ENCODE measurements at places on chromosomes 7 and 10.

- no peak for DNase-seq
Observed at GRCh38 chr10:29541422-29542210, 93.2 kb downstream of the SVIL start.

DNA sequence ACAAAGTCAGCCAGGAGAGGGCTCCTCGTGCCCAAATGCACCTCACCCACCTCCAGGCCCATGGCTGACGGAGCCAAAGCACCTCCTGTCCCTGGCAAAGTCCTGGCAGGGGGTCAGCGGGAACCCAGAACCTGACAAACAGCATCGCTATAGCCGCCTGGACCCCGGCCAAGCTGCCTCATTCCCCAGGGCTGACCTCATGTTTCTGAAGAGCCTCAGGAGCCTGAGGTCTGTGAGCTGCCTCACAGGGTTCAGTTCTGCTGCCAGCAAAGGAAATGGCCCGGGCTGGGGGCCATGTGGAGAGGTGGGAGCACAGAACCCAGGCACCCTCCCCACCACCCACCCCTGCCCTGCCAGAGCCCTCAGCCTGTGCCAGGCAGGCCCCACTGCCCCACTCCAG is 4.2 kb upstream of the NANOS1 start:
- no peak for DNase-seq

DNA sequence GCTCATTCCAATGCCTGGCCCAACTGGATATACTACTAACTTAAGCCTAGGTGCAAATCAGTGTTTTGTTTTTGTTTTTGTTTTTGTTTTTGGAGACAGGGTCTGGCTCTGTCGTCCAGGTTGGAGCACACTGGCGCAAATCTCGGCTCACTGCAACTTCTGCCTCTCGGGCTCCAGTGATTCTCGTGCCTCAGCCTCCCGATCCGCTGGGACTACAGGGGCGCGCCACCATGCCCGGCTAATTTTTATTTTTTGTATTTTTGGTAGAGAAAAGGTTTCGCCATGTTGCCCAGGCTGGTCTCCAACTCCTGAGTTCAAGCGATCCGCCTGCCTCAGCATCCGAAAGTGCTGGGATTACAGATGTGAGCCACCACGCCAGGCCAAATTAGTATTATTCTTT is 1.6 kb downstream of the PPP3CB start:
- no peak for DNase-seq

GRCh38 chr10:117674201-117674600 is 131.7 kb downstream of the EMX2 start:
- no peak for DNase-seq

DNA sequence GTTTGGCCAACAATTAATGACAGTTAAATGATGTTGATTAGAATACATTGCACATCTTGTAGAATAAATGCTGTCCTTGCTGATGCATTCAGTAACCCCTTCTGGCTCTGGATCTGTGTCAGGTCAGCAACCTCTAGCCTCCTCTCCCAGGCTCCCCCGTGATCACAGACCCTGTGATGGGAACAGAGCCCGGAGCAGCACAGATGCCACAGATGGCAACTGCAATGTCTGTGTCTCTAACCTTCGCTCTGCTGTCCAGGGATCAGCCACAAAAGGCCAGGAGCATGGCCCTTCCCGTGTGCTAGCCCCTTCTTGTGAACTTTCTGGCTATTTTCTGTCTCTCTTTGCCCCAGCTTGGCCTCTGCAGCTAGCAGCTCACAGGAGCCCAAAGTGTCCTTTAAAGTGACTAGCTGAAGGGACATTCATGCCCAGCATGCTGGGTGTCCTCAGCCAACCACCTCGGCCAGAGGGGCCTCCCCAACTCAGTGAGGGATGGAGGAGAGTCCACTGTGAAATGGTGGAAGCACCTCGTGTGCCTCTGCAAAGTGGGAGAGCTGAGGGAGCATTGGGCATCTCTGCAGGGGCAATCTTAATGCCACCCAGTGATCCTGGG is 167.0 kb upstream of the TCERG1L start:
- DNase-seq: no peak

- DNase-seq: no peak
Observed at GRCh38 chr7:27165089-27165995, at the start of gene HOXA9. Gene HOXA9, minus strand, starts transcription at chr7:27165537. Its CDS starts 80 bp downstream, at chr7:27165457.

DNA sequence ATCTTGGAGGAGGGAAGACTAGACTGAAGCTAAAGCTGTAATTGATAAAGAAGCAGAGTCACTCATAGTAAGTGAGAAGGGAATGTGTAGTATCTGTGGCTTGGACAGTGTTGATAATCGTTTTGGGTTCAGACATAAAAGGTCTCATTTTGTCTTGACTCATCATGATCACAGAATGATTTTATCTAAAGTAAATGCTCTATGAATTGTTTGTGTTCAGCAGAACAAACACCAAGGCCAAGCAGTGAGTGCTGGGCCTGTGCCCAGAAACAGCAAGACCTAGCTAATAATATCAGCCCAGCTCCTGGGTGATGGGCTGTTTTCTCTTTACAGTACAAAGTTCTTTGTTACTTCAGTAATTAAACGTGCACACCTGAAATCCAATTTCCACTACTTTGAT is 26.7 kb upstream of the CD36 start:
- no peak for DNase-seq

DNA sequence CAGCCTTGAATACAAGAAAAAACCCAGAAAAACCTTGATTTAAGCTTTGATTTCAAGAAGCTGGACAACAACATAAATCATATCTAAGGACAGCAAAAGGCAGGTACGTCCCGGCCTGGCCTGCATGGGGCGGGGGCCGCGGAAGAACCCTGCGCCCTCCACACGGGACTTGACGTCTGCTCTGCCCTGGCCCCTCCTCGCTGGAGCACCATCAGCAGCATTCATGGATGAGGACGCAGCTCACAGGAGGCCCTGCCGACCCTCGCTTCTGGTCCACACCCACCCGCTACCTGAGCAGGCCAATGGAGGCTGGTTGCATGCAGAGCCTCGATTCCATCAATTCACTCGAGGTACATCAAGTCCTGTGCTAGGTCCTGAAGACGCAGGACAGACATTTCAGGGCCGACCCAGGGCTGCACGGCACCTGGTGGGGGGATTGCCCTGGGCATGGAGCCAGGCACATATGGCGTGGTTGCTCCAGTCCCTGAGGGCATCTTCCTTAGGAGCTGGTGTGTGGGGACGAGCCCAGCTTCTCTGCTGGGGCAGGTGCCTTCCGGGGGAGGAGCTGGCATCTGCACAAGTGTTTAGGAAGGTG is 63.1 kb upstream of the NKX6-2 start:
- DNase-seq: no peak

GRCh38 chr10:15211464-15211979 is 43.0 kb upstream of the NMT2 start:
- no peak for DNase-seq

GRCh38 chr10:103733045-103733419 is 122.3 kb downstream of the SH3PXD2A start:
- no peak for DNase-seq

GRCh38 chr10:7834262-7834661 is 16.0 kb downstream of the TAF3 start:
- DNase-seq: no peak

- no peak for DNase-seq
Observed at GRCh38 chr10:30092151-30092790, 32.9 kb upstream of the JCAD start.

GRCh38 chr10:54402576-54402975 is 398.5 kb downstream of the PCDH15 start:
- no peak for DNase-seq

GRCh38 chr10:90959826-90960225 is 38.9 kb upstream of the ANKRD1 start:
- DNase-seq: no peak

- no peak for DNase-seq
Observed at GRCh38 chr7:133284092-133284491, 31.2 kb downstream of the EXOC4 start.

DNA sequence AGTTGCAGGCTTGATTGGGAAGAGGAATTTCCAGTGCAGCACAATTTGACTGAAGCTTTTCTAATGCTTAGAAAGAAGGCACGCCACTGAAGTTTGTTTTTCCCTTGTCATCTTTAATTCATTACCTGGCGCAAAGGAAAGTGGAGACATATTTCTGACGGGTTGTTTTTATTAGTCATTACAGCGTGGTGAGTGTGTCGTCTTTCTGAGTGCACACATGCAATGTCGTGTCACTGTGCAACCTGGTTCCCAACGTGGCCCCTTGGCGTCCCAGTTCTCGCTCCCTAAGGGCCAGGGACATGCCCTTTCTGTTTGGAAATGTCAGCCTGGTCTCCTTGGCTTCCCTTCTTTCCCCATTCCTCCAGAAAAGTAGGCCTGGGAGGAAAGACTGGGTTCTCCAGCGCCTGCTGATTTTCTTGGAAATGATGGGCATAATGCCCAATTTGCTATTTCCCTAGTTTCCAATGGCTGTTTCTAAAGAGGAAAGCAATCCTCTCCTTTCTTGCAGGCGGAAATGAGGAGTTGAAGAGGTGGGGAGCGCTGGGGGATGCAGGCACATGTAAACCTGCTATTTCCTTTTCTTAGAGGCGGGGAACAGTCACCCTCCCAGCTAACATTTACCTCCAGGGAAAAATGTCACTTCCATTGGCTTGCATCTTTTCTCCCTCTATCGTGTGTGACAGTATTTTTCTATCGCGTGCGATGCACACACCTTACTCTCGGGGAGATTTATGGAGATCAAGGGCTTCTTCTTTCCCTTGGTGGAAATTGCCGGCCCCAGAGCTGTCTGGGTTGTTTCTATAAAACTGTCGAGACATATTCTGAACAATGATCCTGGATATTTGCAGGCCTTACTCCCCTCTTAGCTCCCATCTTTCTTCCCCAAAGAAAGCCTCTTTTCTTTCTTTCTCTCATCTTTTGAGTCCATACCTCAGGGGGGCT is 249.8 kb downstream of the ARHGAP12 start:
- no peak for DNase-seq

DNA sequence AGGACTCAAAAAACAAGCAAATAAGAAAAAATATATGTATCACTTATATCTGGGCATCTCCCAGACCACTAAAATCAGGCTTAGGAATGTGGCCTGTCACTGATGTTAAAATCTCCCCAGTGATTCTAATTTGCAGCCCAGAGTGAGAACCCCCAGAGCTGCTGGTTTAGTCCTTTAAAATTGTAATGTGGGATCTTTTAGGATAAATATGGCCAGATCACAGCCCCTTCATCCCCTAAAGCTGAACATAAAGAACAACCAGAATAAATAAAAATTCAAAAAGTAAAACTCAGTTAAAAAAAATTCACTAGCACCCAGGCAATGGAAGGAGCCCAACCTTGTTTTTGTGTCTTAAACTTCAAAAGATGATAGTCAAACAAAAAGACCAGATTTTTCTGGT is 46.4 kb upstream of the MTURN start:
- no peak for DNase-seq

DNA sequence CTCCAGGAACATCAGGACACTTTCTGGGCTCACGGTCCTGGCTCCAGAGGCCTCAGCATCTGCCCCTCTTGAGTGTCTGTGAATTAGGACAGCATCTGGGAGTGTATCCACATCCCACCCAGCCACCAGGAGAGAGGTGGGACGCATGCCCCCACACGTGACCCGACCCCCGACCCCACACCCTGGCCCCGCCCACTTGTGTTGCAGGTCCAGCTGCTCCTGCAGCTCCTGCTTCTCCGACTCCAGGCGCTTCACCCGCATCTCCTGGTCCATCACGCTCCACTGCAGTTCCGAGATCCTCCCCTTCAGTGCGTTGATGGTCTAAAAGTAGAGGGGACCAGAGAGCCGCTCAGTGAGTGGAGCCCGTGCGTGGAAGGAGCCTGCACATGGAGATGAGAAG is 13.6 kb downstream of the MAD1L1 start:
- no peak for DNase-seq

- DNase-seq: no peak
Observed at GRCh38 chr7:68862736-68863135, 735.5 kb upstream of the AUTS2 start.

- DNase-seq: peak; percentile 23
Observed at GRCh38 chr7:87000344-87000743, 59.1 kb downstream of the ELAPOR2 start.

All from NCI-H1694 treated with DMSO at 0.1 percent for 48 hours (cell line).